ENCODE measurements at places on chromosomes 5 and 9. TPM values are rescaled to one million over a fixed set of nuclear protein-coding genes. Genes with fewer than 3 reads are reported as not detected.

DNA sequence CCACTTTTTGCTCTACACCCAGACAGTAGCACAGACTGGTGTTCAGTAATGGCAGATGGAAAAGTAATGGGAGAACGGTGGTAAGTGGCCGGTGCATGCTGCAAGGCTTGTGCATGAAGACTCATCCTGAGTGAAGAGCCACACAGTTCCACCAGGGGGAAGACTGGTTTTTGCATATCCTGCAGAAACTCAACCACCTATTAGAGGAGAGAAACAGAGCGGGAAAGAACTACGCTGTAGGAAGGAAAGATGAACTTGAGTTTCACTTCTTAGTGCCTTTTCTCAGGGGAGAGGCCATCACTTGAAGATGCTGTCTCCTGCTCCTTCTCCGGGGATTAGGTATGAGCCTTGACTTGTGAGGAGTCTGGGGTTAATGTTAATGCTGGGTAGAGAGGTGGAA lies 9.4 kb upstream of the PRSS3 start:
- no peak for DNase-seq
- H3K36me3 ChIP-seq = no peaks in the 10 kb centered on the region
- H3K4me3 ChIP-seq = no peak overlapping the region
- H3K27me3 ChIP-seq = peaks cover 4% of the 10 kb centered on the region
- H3K4me1 ChIP-seq = no peaks in the 10 kb centered on the region

The ADAMTS16 gene
- total RNA-seq = not detected

- no peaks in the 10 kb centered on the region for H3K36me3 ChIP-seq
- no peaks in the 10 kb centered on the region for H3K4me1 ChIP-seq
- no peak overlapping the region for H3K4me3 ChIP-seq
- no peak for DNase-seq
Measured at GRCh38 chr9:83070261-83070660, 7.3 kb upstream of the RASEF start.

The TRAF1 gene
- 115 TPM for total RNA-seq

GRCh38 chr9:96680812-96681499 lies 25.8 kb upstream of the PRXL2C start:
- no peaks in the 10 kb centered on the region for H3K36me3 ChIP-seq
- no peaks in the 10 kb centered on the region for H3K27me3 ChIP-seq
- H3K27ac ChIP-seq = no peak overlapping the region
- H3K4me3 ChIP-seq = no peak overlapping the region
- peaks cover under 1% of the 10 kb centered on the region for H3K4me1 ChIP-seq

DNA sequence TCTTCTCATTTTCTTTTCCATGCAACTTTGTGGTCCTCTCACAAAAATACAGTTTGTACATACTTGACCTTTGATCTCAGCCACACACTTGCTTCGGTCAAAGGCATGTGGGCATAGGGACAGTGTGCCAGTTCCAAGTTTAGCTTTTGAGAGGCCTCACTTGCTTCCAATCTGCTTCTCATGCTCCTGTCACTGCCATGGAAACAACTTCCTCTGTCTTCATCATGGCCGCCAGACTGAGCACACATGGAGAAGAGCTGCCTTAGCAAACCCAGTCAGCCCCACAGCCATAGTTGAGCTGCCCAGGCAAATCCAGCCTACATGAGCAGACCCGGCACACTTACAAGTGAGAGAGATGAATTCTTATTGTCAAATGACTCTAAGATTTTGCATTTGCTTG lies 138.2 kb upstream of the TUSC1 start:
- H3K27me3 ChIP-seq = no peaks in the 10 kb centered on the region
- no peak for DNase-seq
- no peak overlapping the region for H3K27ac ChIP-seq
- no peak overlapping the region for H3K4me3 ChIP-seq
- no peaks in the 10 kb centered on the region for H3K4me1 ChIP-seq

The GARIN3 gene
- total RNA-seq = not detected

- H3K27me3 ChIP-seq = no peaks in the 10 kb centered on the region
- H3K36me3 ChIP-seq = no peaks in the 10 kb centered on the region
- no peaks in the 10 kb centered on the region for H3K4me1 ChIP-seq
Measured at GRCh38 chr9:108419379-108419778, 436.4 kb downstream of the ACTL7B start.

The GCNT1 gene
- 10.6 TPM for total RNA-seq
